Activated CD4-positive, alpha-beta T cell treated with anti-CD3 and anti-CD28 coated beads, Interleukin-2, amount 50 U/mL, for 48 hours (primary cell): ENCODE measurements at places on chromosomes 7 and 10.
A peak's percentile ranks its signal among the peaks of the same experiment; 100 is the strongest.

DNA sequence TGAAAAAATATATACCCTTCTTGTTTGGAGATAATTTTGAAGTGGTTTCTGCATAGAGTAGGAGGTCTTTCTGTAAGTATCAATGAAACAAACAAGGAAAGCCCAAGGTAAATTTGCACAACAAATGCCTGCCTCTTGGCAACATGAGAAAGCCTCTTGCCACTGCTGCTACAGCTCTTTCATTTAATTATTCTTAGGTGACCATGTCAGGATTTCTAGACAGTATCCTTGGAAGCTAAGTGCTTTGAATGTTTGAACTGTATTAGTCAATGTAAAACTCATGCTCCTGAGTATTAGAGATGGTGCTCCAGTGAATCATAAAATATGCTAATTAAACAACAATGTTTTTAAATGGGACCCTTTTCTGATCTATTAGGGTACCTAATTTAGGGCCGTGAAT, 81.2 kb upstream of the ITGB1 start:
- no peak for DNase-seq

- no peak for DNase-seq
These were observed 4.4 kb upstream of the SMC3 start for GRCh38 chr10:110563132-110563531.

- DNase-seq: no peak
These were observed 9.0 kb downstream of the MRPL43 start for GRCh38 chr10:100978121-100978900.

DNA sequence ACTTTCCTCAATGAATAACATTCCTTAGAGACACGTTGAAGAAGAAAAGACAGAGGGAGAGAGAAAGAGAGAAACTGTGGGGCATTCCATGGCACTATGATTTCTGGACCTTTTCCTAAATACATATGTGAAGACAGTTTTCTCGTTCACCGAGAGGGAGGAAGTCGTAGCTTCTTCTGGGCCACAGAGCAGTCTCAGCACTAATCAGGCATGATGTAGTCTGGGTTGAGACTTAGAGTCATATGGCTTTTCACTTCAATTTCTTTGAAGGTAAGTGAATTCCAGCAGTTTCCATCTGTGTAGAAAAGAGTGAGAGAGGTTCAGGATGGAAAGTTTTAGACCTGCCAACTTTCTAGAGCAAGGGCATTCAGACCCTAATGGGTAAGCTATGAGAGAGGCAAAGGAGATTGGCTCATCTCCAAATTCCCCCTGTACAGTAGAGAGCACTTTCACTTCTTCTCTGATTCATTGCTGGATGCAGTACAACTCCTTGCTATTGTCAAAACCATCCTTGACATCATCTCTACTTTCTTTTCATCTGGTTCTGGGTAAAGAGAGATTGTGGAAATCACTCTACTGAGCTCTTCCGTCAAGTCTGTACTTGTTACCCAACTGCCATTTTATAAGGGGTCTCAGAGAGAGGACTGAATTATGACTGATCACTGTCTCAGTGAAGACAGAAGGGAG, 31.5 kb upstream of the OR9A4 start:
- no peak for DNase-seq

GRCh38 chr7:91080351-91080750, 183.9 kb upstream of the FZD1 start:
- DNase-seq: no peak

DNA sequence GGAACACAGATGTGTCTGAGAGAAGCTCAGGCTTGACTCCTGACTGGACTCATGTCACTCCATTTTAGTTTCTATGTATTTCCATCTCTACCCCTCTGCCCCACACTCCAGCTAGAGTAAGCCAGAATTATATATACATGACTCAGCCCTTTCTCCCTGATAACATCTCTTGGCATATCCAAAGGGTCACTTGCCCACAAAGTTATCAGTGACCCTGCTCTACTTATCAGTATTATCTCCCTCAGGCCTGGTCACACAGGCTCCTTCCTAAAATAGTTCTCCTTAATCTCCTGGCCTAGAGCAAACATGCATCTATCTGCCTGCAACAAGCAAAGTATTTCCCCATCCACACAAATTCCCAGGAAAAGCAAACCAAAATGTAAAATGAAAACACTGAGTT, 598.3 kb downstream of the SUGCT start:
- no peak for DNase-seq

DNA sequence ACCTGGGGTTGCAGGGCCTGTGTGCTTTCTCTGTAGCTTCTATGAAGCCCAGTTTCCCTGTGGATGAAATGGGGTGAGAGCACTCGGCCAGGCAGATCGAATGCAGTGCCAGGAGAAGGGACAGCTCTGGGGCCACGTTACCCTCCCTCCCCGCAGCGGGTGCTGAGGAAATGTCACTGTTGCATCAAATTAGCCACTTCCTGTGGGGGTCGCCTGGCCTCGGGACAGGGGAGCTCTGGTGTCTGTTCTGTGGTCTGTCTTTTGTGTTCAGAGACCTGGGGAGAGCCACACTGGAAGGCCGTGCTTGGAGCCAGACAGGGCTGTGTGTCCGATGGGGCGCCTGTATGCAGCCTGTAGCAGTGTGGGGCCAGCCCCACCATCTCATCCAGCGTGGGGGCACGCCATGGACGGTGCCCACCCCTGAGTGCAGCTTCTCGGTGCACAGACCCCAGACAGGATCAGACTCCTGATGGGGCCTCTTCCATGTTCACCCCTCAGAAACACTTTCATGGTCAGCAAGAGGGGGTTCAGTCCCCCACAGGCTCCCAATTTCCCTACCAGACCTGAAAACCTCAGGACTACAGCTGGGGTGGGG, 13.6 kb downstream of the TTYH3 start:
- DNase-seq: peak; percentile 15
